ENCODE measurements at places on chromosomes 3 and 15. TPM values are rescaled to one million over a fixed set of nuclear protein-coding genes. Genes with fewer than 3 reads are reported as not detected.

DNA sequence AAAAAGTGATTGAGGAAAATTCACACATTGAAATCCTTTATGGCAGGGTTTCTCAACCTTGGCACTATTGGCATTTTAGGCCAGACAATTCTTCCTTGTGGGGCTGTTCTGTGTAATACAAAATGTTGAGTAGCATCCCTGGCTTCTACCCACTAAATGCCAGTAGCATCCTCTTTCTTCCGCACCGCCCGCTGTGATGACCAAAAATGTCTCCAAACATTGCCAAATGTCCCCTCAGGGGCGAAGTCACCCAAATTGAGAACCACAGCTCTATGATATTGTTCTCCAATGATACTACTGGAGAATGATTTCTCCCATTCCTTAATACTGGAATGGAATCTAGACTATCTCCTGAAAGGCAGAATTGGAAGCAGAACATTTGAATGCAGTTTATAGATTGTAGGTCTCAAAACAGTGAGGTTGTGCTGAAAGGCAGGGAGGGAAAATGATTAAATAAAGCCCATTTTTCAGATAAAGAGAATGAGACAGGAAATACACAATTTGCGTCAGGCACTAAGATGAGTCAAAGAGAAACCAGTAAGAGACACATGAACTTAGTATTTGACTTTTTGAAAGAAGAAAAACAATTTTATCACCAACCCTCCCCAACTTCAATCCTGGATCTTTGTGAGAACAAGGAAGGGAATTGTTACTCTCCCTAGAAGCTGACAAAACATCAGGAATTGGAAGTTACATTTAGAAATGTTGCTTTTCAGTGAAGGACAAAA is 101.6 kb upstream of the TNIK start:
- no peak for DNase-seq
- no peaks in the 10 kb centered on the region for H3K36me3 ChIP-seq
- H3K4me1 ChIP-seq: peaks cover 14% of the 10 kb centered on the region

The STAC gene
- not detected for total RNA-seq

- H3K4me1 ChIP-seq: peaks cover 15% of the 10 kb centered on the region
- no peaks in the 10 kb centered on the region for H3K36me3 ChIP-seq
- H3K27ac ChIP-seq: no peak overlapping the region
- peaks cover 10% of the 10 kb centered on the region for H3K27me3 ChIP-seq
- H3K4me3 ChIP-seq: no peak overlapping the region
Measured at GRCh38 chr3:14802381-14802731, 16.4 kb upstream of the FGD5 start.

The WDR93 gene
- not detected for total RNA-seq

The IL5RA gene
- total RNA-seq: not detected

DNA sequence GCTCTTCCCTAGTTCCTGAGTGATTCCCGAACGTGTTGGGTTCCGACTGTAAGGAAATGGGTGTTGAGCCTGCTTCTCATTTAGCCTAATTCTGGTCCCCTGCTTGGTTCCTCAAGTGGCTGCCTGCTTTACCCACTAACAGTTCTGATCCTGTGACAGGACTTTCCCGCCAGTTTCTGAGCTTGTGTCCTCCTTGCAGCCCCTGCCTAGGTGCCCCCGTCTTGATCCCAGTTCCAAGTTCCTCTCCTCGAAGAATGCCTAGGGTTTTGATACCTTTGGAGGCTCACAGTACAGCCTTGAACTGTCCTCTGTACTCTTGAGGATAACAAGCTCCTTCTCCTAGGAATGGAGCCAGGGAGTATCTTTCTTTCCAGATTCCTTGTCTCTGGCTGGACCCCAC is 12.0 kb upstream of the RASGRF1 start:
- H3K27ac ChIP-seq: no peak overlapping the region
- no peak for DNase-seq
- no peaks in the 10 kb centered on the region for H3K36me3 ChIP-seq
- peaks cover 81% of the 10 kb centered on the region for H3K27me3 ChIP-seq
- H3K4me1 ChIP-seq: peaks cover 11% of the 10 kb centered on the region
- no peak overlapping the region for H3K4me3 ChIP-seq

The TRIM59 gene
- total RNA-seq: 43.3 TPM

The ATP2B2 gene
- not detected for total RNA-seq

The PLXNB1 gene
- total RNA-seq: 1.6 TPM

- no peak overlapping the region for H3K27ac ChIP-seq
- H3K4me1 ChIP-seq: no peaks in the 10 kb centered on the region
- no peaks in the 10 kb centered on the region for H3K36me3 ChIP-seq
- H3K4me3 ChIP-seq: no peak overlapping the region
Measured at GRCh38 chr3:64936556-64936955, 248.8 kb upstream of the ADAMTS9 start.

DNA sequence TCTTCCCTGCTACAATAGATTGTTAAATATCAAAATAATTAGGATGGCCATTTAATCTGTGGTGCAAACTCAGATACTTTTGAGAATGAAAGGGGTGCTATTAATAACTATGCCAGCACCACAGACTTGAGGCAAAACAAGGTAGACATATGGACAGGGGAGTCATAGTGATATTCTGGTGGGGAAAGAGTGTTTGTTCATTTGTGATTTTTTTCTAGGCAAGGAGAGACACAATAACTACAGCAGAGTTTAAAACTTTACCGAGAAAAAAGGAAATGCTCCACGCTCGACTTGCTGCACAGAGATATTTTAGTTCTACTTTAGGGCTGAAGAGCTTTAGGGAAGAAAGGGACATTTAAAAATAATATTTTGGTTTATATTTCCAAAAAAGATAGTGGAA is 611.2 kb upstream of the GRM7 start:
- H3K4me1 ChIP-seq: no peaks in the 10 kb centered on the region
- no peaks in the 10 kb centered on the region for H3K36me3 ChIP-seq
- no peaks in the 10 kb centered on the region for H3K27me3 ChIP-seq
- DNase-seq: no peak
- H3K4me3 ChIP-seq: no peak overlapping the region

The PLEKHO2 gene
- total RNA-seq: 6.8 TPM

The CNTN6 gene
- not detected for total RNA-seq

The LRRC2 gene
- not detected for total RNA-seq

- H3K36me3 ChIP-seq: no peaks in the 10 kb centered on the region
- H3K4me3 ChIP-seq: no peak overlapping the region
- no peaks in the 10 kb centered on the region for H3K4me1 ChIP-seq
Measured at GRCh38 chr15:29756358-29757267, 65.7 kb downstream of the TJP1 start.

The DCBLD2 gene
- total RNA-seq: 2.1 TPM

DNA sequence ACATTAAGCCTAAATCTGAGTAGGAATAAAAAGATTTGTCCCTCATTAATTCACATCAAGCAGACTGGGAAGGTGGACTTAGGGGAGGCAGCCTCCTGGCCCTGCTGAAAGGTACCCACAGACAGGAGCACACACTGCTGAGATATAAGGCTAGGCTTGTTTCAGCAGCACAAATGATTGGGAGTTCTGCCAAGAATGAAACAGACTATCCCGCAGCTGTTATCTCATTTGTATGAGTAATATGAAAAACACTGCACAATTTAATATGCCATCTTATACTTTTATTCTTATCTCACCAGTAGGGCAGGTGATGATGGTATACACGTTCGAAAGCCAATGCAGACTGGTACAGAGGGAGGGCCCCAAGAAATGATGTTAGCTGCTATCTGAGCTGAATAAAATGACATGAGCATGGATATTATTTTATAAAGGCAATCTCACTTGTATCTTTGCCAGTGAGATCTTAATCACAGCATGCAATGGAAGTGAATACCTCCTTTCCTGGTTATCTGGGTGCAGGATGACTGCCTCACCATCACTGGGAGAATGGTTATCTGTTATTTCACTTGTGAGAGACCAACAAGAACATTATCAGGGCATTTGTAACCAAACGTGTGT is 258.7 kb upstream of the PPP2R3A start:
- no peaks in the 10 kb centered on the region for H3K4me1 ChIP-seq
- no peak for DNase-seq
- H3K27me3 ChIP-seq: no peaks in the 10 kb centered on the region
- no peaks in the 10 kb centered on the region for H3K36me3 ChIP-seq

- no peaks in the 10 kb centered on the region for H3K4me1 ChIP-seq
- peaks cover 2% of the 10 kb centered on the region for H3K27me3 ChIP-seq
- DNase-seq: no peak
- H3K4me3 ChIP-seq: no peak overlapping the region
- no peak overlapping the region for H3K27ac ChIP-seq
Measured at GRCh38 chr3:169528289-169528688, 135.2 kb downstream of the MECOM start.

- no peak for DNase-seq
- no peak overlapping the region for H3K4me3 ChIP-seq
- no peaks in the 10 kb centered on the region for H3K4me1 ChIP-seq
Measured at GRCh38 chr3:32937331-32937730, 14.1 kb upstream of the CCR4 start.

- no peaks in the 10 kb centered on the region for H3K36me3 ChIP-seq
- H3K27me3 ChIP-seq: no peaks in the 10 kb centered on the region
- H3K4me1 ChIP-seq: no peaks in the 10 kb centered on the region
- no peak for DNase-seq
Measured at GRCh38 chr3:69803681-69804270, 64.5 kb downstream of the MITF start.

- H3K4me1 ChIP-seq: peaks cover 2% of the 10 kb centered on the region
- no peak overlapping the region for H3K4me3 ChIP-seq
- no peaks in the 10 kb centered on the region for H3K36me3 ChIP-seq
- DNase-seq: no peak
- peaks cover 4% of the 10 kb centered on the region for H3K27me3 ChIP-seq
Measured at GRCh38 chr3:127217596-127218453, 24.9 kb downstream of the PRR23E start.

- no peak overlapping the region for H3K4me3 ChIP-seq
- H3K4me1 ChIP-seq: peaks cover 13% of the 10 kb centered on the region
- H3K27ac ChIP-seq: no peak overlapping the region
- no peaks in the 10 kb centered on the region for H3K27me3 ChIP-seq
Measured at GRCh38 chr3:114697401-114697800, 403.6 kb downstream of the TIGIT start.

DNA sequence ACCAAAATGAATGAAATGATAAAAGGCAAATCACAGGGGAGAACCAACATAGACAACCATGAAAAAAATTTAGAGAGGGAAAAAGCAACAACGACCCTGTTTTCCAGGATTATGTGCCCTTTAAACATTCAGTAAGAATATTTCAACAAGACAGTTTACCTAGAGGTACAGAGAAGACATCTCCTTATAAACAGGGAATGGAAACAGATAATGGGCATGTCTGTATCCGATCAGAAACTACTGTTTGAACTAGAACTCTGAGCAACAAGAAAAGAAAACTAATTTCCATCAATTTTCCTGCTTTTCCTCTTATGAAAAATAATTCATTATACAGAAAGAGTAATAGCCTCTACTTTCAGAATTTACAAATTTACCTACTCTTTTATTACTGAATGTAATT is 39.3 kb downstream of the DLG1 start:
- DNase-seq: no peak
- no peak overlapping the region for H3K27ac ChIP-seq
- H3K4me3 ChIP-seq: no peak overlapping the region
- H3K36me3 ChIP-seq: peaks cover 2% of the 10 kb centered on the region
- peaks cover 50% of the 10 kb centered on the region for H3K4me1 ChIP-seq

The MAP1A gene
- total RNA-seq: 0.68 TPM

The BAHD1 gene
- total RNA-seq: 18.7 TPM

The TGM5 gene
- total RNA-seq: 0.16 TPM

DNA sequence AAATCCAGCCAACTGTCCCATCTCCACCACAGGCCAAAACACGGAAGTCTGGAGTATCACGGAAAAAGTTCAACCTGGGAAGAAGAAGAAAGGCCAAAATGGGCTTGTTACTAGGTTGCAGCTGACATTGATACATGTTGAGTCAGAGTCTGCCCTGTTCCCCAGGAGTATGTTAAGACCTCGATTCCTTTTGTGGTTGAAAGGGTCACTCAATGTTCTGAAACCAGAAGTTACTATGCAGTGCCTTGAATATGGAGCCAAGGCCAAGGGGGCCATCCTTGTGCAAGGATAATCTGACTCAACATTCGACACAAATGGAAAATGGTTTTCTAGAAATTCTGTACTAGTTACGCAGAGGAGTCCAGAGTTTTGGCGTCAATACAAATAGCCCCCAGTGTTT is 104.2 kb downstream of the DGKG start:
- no peaks in the 10 kb centered on the region for H3K27me3 ChIP-seq
- no peak overlapping the region for H3K4me3 ChIP-seq
- H3K4me1 ChIP-seq: peaks cover 34% of the 10 kb centered on the region
- no peaks in the 10 kb centered on the region for H3K36me3 ChIP-seq

DNA sequence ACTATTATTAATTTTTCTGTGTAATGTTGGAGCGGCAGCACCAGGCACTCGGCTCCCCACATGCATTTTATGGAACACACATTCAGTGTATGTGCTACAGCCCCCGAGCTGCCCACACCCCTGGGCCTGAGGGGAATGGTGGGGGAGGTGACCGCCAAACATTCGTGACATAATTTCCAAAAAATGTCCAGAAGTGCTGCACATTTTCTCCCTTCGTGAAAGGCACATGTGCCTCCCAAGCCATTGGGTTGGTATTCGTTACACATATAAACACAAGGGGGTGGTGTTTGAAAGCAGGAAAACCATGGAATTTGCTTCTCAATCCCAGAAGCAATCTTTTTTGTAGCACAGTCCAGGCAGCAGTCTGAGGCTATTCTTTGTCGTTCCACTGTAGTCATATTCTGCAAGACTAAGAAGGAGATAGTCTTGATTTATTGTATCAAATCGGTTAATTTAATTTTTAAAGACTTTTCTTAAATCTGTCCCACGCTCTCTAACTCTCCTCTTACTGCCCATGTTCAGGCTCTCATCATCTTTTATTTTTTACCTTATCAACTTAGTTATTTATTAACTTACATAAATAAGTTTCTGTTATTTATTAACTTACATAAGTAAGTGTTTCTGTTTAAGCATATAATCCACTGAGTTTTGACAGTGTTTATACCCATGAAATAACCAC is 39.2 kb upstream of the POLR2M start:
- DNase-seq: no peak
- H3K4me1 ChIP-seq: peaks cover 3% of the 10 kb centered on the region
- H3K27me3 ChIP-seq: peaks cover 12% of the 10 kb centered on the region
- no peak overlapping the region for H3K27ac ChIP-seq
- no peaks in the 10 kb centered on the region for H3K36me3 ChIP-seq

The GANC gene
- 23.7 TPM for total RNA-seq

The ANKDD1A gene
- total RNA-seq: 2.9 TPM

The GMNC gene
- not detected for total RNA-seq

DNA sequence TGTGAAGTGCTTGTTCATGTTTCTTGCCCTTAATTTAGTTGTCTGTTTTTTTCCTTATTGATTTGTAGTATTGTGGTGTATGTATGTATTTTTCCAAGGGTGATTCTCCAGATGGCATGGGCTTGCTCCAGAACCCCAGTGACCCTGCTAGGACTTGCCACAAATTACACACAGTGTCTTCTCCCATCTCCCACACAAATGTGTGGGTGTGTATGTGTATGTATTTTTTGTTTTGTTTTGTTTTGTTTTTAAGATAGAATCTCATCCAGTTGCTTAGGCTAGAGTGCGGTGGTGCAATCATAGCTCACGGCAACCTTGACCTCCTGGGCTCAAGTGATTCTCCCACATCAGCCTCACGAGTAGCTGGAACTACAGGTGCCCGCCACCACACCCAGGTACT is 36.2 kb upstream of the ARID3B start:
- H3K27ac ChIP-seq: no peak overlapping the region
- no peak overlapping the region for H3K4me3 ChIP-seq
- no peaks in the 10 kb centered on the region for H3K4me1 ChIP-seq
- H3K27me3 ChIP-seq: no peaks in the 10 kb centered on the region
- DNase-seq: no peak

The C2CD4A gene
- 0.20 TPM for total RNA-seq

The GOLGA8J gene
- not detected for total RNA-seq

- peaks cover 20% of the 10 kb centered on the region for H3K4me1 ChIP-seq
- peaks cover 13% of the 10 kb centered on the region for H3K36me3 ChIP-seq
- H3K27ac ChIP-seq: peak overlapping the region; percentile 11
- no peaks in the 10 kb centered on the region for H3K27me3 ChIP-seq
- DNase-seq: no peak
Measured at GRCh38 chr15:63719281-63719680, 114.5 kb downstream of the HERC1 start.

- no peak for DNase-seq
Measured at GRCh38 chr3:57877116-57877515, 121.0 kb downstream of the SLMAP start.

The TLR9 gene
- total RNA-seq: 0.85 TPM

Data from activated naive CD8-positive, alpha-beta T cell treated with anti-CD3 and anti-CD28 coated beads for 36 hours (primary cell).